ENCODE measurements at places on chromosomes 4 and X.

DNA sequence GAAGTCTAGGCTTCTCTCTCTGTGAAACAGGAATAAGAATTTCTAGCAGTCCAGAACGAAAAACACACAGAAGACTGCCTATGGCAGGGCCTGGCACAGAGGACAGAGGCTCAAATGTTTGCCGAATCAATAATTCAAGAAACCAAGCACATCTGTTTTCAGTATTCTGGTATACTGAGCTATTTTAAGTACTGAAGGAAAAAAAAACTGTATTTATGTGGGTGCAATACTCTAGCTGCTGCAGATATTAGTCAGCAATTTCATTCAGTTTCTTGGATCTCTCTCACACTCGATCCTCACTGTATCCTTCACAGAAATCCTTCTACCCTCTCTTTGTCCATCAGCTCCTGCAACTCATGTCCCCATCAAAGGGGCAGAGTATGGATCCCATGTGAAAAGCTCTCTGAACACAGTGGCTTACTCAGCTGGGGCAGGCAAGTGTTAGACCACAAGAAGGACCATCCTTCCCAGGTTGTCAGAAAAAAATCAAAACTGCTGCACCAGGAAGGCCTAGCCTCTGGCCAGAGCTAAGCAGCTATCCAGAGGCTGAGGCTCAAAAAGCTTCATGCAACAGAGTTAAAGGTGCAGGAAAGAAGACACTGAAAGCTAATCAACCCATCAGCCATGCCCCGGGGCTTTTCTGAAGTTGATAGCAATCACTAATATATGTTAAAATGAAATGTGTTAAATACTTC lies 9.1 kb upstream of the USO1 start:
- no peak for DNase-seq

DNA sequence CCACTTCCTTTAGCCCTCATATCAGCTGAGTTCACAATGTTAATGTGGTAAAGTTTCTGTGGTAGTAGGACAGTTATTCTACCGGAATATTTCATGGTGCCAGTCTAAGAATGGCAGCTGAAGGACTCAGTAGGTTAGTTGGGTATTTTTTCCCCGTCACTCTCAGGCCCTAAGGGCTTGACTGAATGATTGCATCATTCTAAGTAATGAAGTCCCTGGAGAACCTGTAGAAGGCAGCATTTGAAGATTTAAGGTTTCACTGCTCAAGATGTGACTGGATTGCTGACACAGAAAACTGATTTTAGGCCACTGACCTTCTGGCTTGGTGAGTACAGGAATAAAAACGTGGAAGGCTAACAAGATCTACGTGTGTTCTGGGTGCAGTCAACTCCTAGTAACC lies 657.3 kb downstream of the PCDH19 start:
- no peak for DNase-seq

GRCh38 chr4:167282171-167282864 lies 48.0 kb upstream of the SPOCK3 start:
- DNase-seq: no peak

DNA sequence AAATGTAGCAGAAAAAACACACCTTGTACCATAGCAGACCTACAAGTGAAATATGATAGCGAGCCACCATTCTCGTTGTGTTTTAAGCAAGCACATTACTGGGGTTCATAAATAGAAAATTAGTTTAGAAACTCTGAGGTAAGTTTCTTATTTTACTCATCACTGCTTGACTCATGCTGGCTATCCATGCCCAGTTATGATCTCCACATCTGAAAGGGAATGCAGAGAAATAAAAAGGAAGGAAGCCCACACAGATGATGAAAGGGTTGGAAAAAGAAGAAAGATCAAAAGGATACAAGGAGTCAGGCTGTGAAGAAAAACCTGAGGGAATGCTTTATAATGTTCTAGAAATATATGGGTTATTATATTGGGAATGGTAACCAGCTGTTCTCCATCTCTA lies 54.5 kb downstream of the CAMK2D start:
- no peak for DNase-seq

DNA sequence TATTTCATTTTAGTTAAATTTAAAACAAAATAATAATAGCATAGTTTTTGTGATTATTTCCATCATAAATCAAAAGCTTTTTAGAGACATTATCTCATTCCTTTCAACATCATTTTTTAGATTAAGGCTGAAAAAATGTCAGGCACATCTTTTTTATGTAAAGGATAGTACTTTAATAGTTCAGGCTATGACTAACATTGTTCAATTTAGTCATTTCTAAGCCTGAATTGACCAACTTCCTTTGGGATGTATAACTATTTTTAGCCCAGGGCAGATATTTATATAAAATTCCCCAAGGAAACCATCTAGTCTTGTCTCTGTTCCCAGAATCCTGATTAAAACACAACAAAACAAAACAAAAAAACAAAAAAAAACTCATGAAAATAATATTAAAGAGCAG lies 145.6 kb upstream of the PCDH18 start:
- DNase-seq: no peak

- DNase-seq: no peak
Measured at GRCh38 chrX:74242050-74242449, 61.9 kb upstream of the ZCCHC13 start.

DNA sequence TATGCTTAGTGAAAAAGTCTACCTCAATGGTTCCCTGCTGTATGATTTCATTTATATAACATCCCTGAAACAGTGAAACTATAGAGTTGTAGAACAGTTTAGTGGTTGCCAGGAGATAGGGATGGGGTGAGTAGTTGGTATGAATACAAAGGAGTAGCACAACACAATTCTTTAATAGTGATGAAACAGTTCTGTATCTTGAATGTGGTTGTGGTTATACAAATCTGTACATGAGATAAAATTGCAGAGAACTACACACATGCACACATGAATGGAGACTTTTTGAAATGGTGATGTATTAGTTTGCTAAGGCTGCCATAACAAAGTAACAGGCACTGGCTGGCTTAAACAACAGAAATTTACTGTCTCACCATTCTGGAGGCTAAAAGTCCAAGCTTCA lies 677.1 kb downstream of the ADGRL3 start:
- DNase-seq: no peak

- DNase-seq: no peak
Measured at GRCh38 chr4:57665806-57666205, 555.6 kb upstream of the IGFBP7 start.

GRCh38 chrX:95903975-95904374 lies 780.7 kb upstream of the DIAPH2 start:
- no peak for DNase-seq

DNA sequence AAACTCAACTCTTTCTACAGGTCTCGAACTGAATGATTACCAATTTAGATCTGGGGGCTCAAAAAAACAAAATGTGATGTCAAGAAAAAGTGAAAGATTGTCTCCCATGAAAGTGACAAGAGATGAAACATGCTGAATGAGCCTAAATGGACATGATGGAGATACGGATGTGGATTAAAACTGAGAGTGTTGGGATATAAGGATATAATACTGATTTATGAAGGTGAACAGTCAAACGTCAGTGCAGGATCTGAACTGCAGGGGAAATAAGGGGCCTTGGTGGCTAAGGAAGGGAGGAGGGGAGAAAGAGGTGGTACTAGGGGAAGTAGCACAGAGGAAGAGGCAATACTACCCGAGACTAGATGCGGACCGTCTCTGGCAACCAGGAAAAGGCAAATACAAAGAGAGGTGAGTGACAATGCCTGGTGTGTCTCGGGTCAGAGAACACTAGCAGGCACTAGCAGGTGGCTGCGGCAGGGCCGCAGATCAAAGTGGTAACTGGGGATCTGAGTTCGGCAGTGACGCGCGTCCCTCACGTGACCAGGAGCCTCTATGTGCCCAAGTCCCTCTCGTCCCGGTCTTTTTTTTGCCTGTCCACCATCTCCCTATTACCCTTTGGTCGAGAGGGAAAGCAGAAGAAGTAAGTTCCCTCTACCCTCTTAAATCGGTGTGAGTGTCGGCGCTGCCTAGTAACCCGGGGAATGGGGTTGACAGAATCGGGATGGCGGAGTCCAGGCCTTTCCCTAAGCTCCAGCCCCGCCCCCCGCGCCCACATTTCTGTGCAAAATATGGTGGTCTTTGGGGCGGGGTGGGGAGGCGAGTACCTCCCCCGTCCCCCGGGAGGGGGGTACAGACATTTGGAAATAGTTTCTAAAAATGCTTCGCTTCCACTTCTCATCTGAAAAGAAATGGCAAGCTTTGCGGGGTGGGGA lies at the start of gene TCEAL1:
Gene TCEAL1, plus strand, starts transcription at position 590 of the 932 bp plus-strand sequence. CDS start 942 bp downstream, outside the sequence.
- DNase-seq: no peak
